AG04450 (cell line): ENCODE measurements at places on chromosomes 12 and 14.

DNA sequence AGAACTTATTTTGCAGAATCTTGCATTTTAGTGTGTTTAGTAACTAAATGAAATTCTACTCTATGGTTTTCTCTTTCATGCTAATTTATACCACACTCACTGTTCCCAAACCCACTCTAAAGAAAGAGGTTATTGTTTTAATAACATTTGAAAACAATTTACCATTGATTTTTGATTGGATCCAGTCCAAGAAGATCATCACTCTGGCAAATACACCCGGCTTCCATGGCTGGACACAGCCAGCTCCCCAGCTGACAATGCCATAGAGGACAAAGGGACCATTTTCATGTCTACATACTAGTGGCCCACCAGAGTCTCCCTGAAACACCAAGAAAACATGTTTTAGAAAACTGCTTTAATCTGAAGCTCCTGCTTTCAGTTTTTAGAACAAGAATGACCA, 42.4 kb downstream of the OVCH1 start:
- DNase-seq = no peak

DNA sequence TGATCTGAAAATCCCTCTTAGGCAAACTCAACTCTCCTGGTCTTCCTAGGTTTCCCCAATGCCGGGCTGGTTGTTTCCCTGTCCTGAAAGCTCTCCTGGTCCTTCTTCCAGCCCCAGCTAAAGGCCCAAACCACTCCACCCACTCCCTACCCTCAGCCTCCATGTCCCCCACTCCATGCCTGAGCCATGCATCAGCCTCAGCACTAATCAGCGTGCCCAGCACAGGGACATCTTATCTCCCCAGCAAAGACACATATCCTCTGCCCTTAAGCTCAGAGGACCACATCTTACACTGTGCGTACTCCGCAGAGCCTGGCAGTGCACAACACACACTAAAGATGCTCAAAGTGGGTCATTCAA, 25.9 kb downstream of the ACTN1 start:
- DNase-seq = no peak

DNA sequence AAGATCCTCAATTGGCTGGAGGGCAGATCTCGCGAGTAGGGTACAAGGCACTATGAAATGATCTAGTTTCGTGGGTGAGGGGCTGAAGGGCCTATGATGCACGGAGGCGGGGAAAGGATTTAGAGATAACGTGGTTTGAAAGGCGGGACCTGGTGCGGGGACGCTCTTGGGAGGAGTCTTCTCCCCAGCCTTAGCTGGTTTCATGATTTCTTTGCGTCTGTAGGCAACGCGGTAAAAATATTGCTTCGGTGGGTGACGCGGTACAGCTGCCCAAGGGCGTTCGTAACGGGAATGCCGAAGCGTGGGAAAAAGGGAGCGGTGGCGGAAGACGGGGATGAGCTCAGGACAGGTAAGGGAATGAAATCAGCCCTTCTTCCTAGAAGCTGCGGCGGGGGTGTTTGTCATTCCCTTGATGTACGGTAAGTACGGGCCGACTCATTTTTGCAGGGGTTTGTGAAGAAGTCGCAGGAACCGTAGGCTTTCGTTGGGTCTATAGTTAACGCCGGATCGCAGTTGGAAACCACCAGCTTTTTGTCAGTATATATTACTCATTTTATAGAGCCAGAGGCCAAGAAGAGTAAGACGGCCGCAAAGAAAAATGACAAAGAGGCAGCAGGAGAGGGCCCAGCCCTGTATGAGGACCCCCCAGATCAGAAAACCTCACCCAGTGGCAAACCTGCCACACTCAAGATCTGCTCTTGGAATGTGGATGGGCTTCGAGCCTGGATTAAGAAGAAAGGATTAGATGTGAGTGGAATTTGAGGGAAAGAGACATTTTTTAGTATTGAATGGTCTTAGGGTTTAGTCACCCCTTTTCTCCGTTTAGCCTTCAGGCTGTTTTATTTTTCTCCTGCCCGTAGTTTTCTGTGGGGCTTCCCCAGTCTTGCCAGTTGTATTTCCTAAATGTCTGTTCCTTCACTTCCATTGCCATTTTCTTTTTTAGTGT, 602 bp downstream of the APEX1 start:
- peak; percentile 72 for DNase-seq

DNA sequence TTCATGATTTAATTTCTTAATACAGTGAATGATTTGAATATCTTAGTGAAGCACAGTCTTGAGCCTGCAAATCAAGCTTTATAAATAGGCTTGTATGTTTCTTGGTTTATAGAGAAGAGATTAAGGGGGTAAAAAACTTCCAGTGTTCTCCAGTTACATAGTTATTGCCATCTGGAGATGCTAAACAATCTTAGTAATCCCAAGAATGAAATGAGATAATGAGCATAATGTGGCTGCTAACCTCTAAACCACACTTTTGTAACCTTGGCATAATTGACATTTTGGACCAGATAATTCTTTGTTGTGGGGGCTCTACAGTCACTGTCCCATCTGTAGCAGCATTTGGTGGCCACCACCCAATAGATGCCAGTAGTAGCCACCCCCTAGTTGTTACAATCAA, 316.8 kb downstream of the CCDC91 start:
- peak; percentile 18 for DNase-seq

DNA sequence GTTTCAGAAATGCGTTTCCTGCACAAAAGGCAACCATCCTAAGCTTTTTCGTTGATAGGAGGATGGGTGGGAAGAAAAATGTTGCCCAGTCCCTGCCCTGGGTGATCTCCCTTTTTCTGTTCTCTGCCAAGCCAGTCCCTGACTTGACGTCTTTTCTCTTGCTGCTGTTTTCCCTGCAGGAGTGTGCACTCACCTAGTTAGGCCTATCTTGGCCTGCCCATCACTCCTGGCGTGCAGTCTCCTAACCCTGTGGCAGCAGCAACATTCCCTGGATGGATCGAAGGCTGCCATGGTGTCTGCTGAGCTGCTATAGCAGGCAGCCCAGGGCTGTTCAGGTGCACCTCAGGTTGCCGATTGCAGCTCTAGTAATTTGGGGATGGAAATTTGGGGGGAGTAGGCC, 1.2 kb downstream of the UNC119B start:
- no peak for DNase-seq

DNA sequence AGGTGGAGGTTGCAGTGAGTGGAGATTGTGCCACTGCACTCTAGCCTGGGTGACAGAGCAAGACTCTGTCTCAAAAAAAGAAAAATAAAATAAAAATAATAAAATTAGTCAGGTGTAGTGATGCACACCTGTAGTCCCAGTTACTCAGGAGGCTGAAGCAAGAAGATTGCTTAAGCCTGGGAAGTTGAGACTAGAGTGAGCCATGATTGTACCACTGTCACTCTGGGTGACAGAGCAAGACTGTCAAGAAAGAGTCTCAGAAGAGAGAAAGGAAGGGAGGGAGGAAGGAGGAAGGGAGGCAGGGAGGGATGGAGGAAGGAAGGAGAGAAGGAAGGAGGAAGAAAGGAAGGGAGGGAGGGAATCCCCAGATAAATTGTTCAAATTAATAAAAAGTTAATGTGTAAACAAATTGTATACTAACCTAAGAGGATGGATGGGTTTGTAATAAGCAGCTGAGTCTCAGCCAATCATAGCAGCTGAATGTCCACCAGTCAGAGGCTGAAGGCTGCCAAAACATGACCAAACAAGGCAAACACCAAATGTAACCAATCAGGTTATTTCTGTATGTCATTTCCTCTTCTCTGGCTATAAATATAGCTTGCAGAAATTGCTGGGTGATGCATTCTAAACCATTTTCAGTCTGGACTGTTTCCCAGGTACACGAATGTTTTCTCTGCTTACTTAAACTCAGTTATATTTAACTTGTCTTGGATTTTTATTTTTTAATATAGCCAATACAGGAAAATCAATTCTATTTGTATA, 6.1 kb upstream of the CDCA4 start:
- DNase-seq = no peak

DNA sequence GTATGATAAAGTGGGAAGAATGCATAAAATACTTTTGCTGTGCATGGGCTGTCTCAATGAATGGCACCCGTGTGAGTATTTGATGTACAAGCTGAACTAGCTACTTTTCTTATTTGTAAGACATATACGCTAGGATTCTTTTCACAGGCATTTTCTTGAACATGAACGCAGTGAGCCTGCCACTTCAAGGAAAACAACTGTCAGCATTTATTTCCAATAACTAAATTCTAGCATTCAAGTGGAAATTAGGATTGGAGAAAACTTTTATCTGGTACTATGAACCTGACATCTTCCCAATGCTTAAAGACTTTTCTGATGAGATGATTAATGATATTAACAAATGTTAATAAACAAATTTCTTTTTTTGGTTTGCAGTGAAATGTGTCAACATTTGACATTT, 45.7 kb downstream of the UTP20 start:
- no peak for DNase-seq

DNA sequence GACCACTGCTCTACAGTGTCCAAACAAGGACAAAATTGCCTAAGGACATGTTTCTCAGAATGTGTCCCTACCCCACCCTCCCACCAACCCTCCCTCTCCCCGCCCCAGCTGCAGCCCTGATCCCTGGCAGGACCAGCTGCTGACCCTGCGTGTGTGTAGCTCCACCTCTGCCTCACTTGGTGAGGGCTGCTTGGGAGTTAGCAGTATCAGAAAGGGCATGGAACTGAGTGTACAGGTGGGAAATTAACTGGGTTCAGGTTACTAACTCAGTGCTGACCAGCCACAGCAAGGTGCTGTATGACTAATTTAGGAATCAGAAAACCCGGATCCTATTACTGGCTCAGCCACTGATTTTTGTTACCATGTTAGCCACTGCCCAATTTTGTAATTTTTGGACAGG, 11.3 kb upstream of the PLEKHD1 start:
- no peak for DNase-seq

GRCh38 chr14:105897725-105898113, 371.3 kb downstream of the TMEM121 start:
- no peak for DNase-seq

DNA sequence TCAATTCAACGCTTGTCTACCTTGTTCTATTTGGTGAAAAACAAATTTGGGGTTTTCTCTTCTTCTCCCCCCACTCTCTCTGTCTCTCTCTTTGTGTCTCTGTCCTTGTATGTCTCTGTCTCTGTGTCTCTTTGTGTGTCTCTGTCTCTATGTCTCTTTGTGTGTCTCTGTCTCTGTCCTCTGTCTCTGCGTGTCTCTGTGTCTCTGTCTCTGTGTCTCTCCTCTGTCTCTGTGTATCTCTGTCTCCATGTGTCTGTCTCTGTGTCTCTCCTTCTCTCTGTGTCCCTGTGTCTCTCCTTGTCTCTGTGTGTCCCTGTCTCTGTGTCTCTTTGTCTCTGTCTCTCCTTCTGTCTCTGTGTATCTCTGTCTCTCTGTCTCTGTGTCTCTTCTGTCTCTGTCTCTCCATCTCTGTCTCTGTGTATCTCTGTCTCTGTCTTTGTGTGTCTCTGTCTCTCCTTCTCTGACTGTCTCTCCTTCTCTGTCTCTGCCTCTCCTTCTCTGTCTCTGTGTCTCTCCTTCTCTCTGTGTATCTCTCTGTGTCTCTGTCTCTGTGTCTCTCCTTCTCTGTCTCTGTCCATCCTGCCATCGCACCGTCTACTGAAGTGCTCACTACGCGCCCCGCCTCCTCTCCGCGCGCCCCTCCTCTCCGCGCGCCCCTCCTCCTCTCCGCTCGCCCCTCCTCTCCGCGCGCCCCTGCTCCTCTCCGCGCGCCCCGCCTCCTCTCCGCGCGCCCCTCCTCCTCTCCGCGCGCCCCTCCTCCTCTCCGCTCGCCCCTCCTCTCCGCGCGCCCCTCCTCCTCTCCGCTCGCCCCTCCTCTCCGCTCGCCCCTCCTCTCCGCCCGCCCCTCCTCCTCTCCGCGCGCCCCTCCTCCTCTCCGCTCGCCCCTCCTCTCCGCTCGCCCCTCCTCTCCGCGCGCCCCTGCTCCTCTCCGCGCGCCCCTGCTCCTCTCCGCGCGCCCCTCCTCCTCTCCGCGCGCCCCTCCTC, 12.8 kb downstream of the LRCOL1 start:
- no peak for DNase-seq

DNA sequence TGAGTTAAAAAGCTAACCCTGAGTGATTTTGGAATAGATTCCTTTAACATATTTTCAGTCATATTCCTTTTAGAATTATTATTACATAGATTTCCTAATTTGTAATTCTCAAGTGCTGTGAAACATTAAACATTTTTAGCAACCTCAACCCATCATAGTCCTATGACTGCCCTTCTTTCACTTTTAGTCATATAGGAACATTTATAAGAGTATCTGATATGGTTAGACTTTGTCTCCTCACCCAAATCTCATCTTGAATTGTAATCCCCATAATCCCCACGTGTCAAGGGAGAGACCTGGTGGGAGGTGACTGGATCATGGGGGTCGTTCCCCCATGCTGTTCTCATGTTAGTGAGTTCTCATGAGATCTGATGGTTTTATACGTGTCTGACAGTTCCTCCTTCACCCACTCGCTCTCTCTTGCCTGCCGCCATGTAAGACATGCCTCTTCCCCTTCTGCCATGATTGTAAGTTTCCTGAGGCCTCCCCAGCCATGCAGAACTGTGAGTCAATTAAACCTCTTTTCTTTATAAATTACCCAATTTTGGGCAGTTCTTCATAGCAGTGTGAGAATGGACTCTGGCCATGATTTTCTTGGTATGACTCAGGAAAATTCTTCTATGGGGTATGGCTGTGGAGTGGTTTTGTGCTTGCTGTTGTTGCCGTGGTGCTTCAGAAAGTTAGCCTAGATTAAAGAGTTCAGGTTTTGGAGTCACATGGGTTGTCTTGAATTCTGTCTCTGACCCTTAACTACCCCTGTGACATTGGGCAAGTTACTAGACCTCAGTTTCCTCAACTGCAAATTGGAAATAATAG, 83.9 kb downstream of the FUT8 start:
- DNase-seq = no peak

- no peak for DNase-seq
These were observed 273.0 kb downstream of the FOXN3 start for GRCh38 chr14:89144066-89144465.

- DNase-seq = no peak
These were observed 652 bp upstream of the SELPLG start for GRCh38 chr12:108634341-108634751.

DNA sequence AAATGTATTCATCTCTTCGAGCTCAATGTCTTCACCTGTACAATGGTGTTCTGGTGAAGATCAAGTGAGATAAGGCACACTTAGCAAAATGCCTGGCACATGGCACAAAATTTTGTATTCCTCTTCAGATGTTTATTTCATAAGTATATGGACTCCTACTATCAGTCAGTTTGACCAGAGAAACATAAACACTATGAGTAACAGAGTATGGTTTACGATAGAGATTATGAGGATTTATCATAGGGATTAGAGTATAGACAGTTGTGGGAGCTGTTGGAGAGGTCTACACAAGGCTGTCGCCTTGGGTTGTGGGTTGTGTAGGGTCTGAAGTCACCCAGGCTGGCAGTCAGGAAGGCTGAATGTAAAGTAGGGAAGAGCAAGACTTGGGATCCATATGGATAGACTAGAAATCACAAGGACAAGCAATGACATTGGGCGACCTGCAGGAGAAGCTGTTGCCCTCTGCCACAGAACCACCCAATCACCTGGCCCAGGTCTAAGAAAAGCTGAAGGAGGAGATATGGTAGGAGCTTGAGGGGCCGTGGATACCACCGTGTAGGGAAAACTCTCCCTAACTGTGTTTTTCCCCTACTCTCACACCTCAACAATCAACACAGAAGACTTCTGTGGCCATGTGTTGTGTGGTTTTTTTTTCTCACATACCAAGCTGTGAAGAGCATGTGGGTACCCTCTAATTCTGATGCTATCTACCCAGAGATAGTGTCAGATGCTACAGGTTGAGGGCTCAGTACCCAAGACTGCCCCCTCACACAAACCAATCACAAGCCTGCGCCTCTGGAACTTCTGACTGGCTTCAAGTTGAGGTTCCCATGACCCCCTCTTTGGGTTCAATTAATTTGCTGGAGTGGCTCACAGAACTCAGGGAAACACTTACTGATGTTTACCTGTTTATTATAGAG, 27.2 kb upstream of the RESF1 start:
- DNase-seq = no peak
